ENCODE measurements at places on chromosomes 7 and 10. TPM values are rescaled to one million over a fixed set of nuclear protein-coding genes. Genes with fewer than 3 reads are reported as not detected.

HOXA6 gene
- polyA plus RNA-seq, result 4.0 TPM

TLX1 gene
- polyA plus RNA-seq, result 0.57 TPM

DNA sequence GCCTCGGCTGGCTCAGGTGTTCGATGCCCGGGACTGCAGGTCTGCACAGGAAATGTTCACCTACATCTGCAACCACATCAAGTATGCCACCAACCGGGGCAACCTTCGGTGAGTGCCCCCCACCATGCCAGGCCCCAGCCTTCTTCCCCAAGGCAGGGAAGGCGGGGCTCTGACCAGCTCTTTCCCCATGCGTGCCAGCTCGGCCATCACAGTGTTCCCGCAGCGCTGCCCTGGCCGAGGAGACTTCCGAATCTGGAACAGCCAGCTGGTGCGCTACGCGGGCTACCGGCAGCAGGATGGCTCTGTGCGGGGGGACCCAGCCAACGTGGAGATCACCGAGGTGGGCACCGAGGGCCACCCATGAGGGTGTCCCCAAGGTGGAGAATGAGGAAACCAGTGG, 7.5 kb downstream of the NOS3 start:
- no peaks in the 10 kb centered on the region for H3K27me3 ChIP-seq
- no peak overlapping the region for H3K4me3 ChIP-seq
- no peaks in the 10 kb centered on the region for H3K36me3 ChIP-seq
- H3K4me1 ChIP-seq, result peaks cover 24% of the 10 kb centered on the region
- DNase-seq, result no peak

GRCh38 chr10:110151971-110152370, 55.4 kb upstream of the MXI1 start:
- no peak overlapping the region for H3K4me3 ChIP-seq
- no peaks in the 10 kb centered on the region for H3K27me3 ChIP-seq

GRCh38 chr10:12684784-12685183, 316.7 kb downstream of the CCDC3 start:
- no peak for DNase-seq
- no peak overlapping the region for H3K4me3 ChIP-seq
- H3K27me3 ChIP-seq, result no peaks in the 10 kb centered on the region
- no peaks in the 10 kb centered on the region for H3K4me1 ChIP-seq
- H3K36me3 ChIP-seq, result no peaks in the 10 kb centered on the region
